ENCODE measurements at places on chromosomes 5 and 9. TPM values are rescaled to one million over a fixed set of nuclear protein-coding genes. Genes with fewer than 3 reads are reported as not detected.

GRCh38 chr9:132516911-132517310, 65.5 kb upstream of the BARHL1 start:
- DNase-seq: no peak

DNA sequence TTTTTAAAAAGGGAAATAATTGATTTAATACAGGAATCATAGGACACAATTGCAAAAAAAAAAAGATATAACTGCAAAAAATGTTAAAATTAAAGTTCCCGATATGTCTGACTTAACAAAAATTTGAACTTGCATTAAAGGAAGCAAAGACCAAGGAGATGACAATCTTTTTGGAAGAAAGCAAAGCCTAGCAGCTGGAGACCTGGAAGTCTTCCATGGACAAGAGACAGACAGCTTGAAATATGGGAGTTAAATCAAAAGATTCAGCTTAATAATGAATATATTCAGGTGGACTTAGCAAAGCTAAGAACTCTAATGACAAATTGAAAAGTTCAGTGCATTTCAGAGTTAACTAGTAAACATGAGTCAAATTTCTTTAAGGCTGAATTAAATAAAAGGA, 568.7 kb upstream of the RGMB start:
- DNase-seq: no peak

GRCh38 chr5:143057580-143057999, 287.4 kb downstream of the ARHGAP26 start:
- no peak for DNase-seq

- no peak for DNase-seq
These were observed 2.9 kb upstream of the RBM22 start for GRCh38 chr5:150703762-150704161.

GRCh38 chr5:116469631-116470030, 105.0 kb downstream of the SEMA6A start:
- no peak for DNase-seq

GRCh38 chr5:40416588-40416987, 263.1 kb upstream of the PTGER4 start:
- no peak for DNase-seq

- DNase-seq: no peak
These were observed 10.6 kb downstream of the GRIN3A start for GRCh38 chr9:101727612-101728524.

DNA sequence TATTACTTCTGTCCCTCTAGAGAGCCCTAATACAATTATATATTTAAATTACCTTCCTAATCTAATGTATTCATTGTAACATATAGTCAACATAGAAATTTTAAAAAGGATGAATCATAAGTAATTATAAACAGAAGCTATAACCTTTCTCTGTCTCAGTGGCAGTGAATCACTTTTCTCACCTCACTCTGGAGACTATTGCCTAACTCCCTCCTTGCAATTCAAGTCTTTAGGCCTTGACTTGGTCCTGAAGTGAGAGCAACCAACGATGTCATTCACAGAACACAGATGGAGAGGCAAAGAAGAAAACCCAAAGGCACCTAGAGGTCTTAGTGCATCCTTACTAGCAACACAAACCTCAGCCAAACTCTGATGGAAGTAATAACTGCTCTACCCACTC, 133.3 kb upstream of the DPYSL3 start:
- no peak for DNase-seq

- no peak for DNase-seq
These were observed 5.3 kb downstream of the RALGDS start for GRCh38 chr9:133115604-133116345.

GRCh38 chr5:125708583-125708982, 714.6 kb upstream of the GRAMD2B start:
- DNase-seq: no peak

- no peak for DNase-seq
These were observed 188.9 kb downstream of the MPDZ start for GRCh38 chr9:13090628-13091027.

DNA sequence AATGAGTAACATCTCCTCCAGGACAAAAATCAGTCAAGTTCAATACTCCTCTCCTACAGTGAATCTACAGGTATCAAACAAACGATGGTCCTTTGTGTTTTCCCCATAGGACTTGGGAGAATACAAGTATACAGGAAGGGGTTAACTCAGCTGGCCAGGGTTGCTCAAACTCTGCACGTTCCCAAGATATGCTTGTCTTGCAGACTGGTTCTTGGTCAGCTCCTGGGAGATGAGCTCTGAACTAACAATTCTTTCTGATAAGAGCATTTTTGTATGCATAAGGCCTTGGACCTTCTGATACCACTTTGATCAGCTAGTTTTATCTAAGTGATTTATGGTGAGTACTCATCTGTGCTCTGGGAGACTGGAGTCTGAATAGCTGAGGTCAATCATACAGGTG, 42.1 kb downstream of the LOX start:
- DNase-seq: no peak

GRCh38 chr5:63131626-63132285, 553.1 kb downstream of the LRRC70 start:
- no peak for DNase-seq

- no peak for DNase-seq
These were observed 286.4 kb downstream of the FANCC start for GRCh38 chr9:95030920-95031642.

DNA sequence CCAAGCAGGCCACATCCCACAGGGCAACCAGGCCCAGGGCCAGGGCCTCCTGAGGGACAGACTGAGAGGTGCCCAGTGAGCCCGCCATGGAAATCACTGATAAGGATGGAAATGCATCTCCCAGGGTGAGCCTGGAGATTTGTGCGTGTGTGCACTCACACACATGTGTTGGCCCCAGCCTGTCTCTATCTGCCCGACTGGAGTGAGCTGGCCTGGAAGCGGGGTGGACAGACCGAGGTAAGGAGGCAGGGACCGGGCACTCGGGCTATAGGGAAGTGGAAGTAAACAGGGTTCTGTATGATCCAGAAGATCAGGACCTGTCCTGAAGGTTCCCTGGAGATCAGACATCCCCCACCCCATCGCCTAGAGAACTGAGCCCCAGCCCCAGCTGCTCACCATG, 17.4 kb downstream of the GFI1B start:
- DNase-seq: no peak

DNA sequence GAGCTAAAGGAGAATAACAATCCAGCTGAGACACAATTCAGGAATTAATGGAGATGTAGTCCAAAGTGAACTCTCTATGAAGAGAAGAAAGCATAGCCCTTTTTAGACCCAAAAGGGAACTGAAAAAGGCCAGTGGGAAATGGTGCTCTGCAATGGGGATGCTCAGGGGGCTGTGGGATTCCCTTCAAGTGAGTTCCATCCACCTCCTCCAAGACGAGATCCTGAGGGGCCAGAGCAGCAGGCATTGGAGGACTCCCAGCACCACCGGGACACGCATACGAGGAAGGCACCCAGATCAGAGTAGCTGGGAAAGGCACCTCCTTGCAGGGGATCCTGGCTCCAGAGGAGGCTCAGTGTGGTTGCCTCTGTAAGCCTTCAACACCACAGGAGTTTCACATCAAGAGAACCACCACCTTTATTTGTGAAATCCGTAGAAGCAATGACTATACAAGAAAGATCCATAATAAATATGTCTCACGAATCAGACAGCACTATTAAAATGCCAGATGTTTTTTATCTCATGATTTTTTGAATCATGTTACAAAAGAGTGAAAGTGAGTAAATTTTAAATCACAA, 288.2 kb downstream of the MED10 start:
- no peak for DNase-seq

- DNase-seq: no peak
These were observed 9.7 kb downstream of the NANS start for GRCh38 chr9:98066235-98066634.

- DNase-seq: peak; percentile 54
These were observed 455.3 kb downstream of the RAB3C start for GRCh38 chr5:59037941-59038797.

- DNase-seq: peak; percentile 98
These were observed 138.1 kb downstream of the C9orf50 start for GRCh38 chr9:129482521-129483414.

DNA sequence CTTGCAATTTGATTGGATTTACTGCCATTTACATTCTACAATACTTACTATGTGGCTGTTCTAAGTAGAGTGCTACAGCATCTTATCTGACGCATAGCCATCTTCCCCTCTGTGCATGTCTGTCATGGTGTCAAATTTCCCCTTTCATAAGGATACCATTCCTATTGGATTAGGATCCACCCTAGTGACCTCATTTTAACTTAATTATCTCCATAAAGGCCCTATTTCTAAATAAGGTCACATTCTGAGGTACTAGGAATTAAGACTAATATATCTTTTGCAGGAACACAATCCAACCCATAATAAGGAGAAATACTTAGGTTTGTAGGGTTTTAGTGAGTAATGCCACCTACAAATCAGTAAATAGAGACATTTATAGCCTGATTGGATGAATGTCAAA, 268.0 kb downstream of the ADAMTSL1 start:
- no peak for DNase-seq

DNA sequence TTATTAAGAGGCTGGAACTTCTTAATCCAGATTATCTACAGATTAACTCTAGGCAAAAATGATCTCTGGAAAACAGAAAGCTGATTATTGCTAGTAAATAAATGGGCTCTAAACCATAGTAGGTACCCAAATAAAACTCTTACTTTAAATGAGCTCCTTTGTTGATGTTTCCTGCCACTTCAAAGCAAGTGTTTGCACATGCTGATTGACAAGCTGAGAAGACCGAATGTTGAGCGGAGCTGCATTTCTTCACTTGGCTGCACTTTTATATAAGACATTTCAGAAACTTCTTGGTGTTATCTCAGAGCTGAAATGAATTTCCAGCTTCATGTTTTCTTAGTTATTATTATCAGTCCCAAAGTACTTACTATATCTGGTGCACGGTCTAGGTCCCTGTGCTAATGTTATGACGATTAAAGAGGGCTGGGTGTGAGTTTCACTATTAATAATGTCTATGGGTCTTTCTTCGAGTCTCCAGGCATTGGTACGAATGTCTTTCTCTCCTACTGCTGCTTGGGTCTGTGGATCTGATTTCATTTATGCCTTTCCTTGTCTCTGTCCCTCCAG, 58.6 kb upstream of the CTXN3 start:
- DNase-seq: no peak

DNA sequence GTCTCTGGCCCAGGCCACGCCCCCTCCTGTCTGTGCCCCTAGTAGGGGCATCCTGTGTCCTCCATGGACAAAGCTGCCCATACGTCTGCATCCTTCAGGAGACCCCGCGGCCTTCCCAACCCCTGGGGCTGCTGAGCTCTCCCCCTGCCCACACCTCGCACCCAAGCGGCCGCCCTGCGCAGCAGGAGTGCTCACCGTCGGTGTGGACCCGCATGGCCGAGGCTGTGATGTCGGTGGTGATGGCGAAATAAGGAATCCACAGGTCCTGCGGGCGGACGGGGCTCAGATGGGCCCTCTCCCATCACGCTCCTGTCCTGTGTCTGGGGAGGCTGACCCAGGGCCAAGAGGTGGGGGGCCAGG, 4.8 kb upstream of the NSMF start:
- no peak for DNase-seq

The ORM2 gene
- total RNA-seq: 0.77 TPM

The GPX3 gene
- total RNA-seq: 99.0 TPM

The S100Z gene
- total RNA-seq: 1.9 TPM

The CCDC180 gene
- 14.3 TPM for total RNA-seq

The DBH gene
- 0.06 TPM for total RNA-seq

The PCDHGB1 gene
- total RNA-seq: 8.4 TPM

The DMRT3 gene
- not detected for total RNA-seq

The LIX1 gene
- total RNA-seq: 0.11 TPM

The FGFR4 gene
- 52.0 TPM for total RNA-seq

Measured in lung (tissue), 17 donors.